ENCODE measurements at places on chromosomes 11 and 22. TPM values are rescaled to one million over a fixed set of nuclear protein-coding genes. Genes with fewer than 3 reads are reported as not detected.

FOLR3 gene
- not detected for total RNA-seq

- no peak for DNase-seq
These were observed 60.7 kb downstream of the TTC17 start for GRCh38 chr11:43419460-43419859.

- no peak for DNase-seq
These were observed 11.5 kb downstream of the CSNK1E start for GRCh38 chr22:38305471-38306448.

DNA sequence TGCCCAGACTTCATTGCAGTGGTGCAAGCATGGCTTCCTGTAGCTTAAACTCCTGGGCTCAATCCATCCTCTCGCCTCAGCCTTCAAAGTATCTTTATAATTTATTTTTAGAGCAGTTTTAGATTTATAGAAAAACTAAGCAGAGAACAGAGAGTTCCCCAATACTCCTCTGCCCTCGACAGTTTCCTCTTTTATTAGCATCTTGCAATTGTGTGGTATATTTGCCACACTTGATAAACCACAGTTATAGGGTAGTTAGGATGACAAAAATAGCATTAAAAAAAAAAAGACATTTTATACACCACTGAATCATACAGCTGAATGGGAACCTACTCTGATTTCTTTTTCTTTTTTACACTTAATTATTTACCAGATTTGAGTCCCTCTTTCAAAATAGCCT lies 31.2 kb downstream of the MS4A2 start:
- DNase-seq, result no peak

DNA sequence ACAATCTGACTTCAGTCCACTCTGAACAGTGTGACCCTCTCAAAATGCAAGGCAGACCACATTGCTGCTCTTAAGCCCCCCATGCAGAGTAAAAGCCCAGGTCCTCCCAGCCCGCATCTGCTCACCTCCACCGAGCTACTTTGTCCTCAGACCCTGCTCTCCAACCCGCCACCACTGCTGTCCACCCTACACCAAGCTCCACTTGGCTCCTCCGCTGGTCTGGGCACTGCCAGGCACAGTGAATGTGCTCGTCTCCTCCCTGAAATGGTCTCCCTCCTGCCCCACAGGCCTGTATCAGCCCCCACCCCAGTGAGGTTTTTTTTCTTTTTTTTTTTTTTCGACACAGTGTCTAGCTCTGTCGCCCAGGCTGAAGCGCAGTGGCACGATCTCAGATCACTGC lies 67.4 kb upstream of the ARFGAP3 start:
- DNase-seq, result no peak

NAALADL1 gene
- total RNA-seq, result 26.1 TPM

SCGB1D2 gene
- total RNA-seq, result not detected

APOBEC3G gene
- total RNA-seq, result 71.3 TPM

DNA sequence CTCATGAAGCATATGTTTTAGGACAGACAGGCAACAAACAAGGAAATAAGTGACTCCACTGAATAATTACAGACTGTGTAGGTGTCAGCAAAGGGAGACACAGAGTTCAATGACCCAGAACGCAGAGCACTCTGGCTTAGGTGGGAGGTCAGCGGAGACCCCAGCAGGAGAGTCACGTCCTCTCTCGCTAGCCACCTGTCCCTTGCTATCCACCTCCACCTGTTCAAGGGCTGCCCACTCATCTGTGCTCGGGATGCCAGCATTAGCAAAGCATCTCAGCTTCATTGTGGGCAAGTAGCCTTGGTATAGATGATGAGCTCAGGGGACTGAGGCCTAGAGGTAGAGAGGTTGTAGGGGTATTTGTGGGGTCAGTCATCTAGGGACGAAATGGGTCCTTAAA lies 21.8 kb upstream of the ATXN10 start:
- no peak for DNase-seq

DNA sequence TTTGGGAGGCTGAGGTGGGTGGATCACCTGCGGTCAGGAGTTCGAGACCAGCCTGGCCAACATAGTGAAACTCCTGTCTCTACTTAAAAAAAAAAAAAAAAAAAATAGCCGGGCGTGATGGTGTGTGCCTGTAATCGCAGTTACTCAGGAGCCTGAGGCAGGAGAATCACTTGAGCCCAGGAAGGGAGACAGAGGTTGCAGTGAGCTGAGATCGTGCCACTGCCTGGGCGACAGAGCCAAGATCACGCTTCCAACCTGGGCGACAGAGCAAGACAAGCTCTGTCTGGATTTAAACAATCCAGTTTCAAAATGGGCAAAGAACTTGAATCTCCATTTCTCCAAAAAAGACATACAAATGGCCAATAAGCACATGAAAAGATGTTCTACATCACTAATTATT lies 12.5 kb downstream of the LMO2 start:
- DNase-seq, result no peak

- DNase-seq, result peak; percentile 82
These were observed 60.4 kb upstream of the CD5 start for GRCh38 chr11:61041755-61042518.

- no peak for DNase-seq
These were observed 4.5 kb downstream of the HTR3A start for GRCh38 chr11:113979431-113979830.
